ENCODE measurements at places on chromosomes 2 and 18.

DNA sequence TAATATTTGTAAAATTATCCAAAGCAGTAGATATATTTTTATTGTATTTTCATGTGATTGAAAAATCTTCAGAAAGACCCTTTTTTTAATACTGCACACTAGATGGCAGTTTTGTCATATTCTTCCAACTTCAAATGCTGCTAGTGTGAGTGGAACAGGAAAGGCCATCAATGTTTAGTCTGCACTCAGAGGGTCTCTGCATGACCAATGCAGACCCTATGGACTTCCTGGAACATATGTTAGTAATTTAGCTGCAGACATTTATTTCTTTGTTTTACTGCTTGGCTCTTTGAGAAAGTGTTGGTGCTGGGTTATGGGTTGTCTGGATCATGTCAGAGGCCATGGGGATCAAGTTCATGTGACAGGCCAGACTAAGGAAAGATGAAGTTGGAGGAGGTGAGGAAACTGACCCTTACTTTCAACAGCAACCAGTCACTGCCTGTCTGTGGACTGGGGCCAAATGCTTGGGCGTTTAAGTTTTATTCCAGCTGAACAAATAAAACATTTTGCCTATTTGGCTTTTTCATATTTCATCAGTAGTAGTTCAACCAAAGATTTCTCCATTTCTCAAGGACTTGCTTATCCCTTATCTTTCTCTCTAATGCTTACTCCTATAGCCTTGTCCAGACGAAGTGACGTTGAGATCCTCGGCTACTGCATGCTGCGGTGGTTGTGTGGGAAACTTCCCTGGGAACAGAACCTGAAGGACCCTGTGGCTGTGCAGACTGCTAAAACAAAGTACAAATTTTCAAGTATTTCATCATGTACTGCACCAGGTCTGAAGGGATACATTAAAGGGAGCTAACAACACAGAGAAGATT is 84.8 kb downstream of the VRK2 start:
- no peak for DNase-seq

DNA sequence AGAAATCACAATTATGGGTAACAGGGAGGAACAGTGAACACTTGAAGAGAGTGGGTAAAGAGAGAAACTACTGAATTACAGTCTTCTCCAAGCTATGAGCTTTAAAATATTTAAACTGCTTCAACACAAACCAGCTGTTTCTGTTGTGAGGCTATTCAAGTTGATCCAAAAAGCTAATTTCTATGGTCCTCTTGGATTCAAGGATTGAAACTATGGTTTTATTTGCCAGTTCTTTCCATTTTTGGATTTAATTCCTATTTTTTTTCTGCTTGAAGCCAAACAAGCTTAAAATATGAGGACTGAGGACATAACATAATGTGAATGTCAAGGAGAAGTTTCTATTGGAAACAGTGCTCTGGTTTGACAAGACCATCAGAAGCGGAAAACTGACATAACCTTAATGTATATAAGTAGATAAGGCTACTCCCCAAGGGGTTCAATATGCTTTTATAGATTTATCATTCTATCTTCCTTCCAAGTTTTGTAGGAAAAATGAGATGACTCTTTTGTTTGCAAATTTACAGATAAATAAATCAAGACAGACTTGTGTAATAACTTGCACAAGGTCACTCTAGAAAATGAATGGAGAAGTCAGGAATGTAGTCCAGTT is 60.7 kb upstream of the AQP4 start:
- DNase-seq: no peak

- DNase-seq: no peak
Observed at GRCh38 chr2:223626716-223627115, 24.6 kb upstream of the SCG2 start.

GRCh38 chr2:240151477-240152031 is 11.1 kb upstream of the OTOS start:
- DNase-seq: no peak

GRCh38 chr2:232203936-232204335 is 174.6 kb upstream of the ALPP start:
- DNase-seq: no peak

DNA sequence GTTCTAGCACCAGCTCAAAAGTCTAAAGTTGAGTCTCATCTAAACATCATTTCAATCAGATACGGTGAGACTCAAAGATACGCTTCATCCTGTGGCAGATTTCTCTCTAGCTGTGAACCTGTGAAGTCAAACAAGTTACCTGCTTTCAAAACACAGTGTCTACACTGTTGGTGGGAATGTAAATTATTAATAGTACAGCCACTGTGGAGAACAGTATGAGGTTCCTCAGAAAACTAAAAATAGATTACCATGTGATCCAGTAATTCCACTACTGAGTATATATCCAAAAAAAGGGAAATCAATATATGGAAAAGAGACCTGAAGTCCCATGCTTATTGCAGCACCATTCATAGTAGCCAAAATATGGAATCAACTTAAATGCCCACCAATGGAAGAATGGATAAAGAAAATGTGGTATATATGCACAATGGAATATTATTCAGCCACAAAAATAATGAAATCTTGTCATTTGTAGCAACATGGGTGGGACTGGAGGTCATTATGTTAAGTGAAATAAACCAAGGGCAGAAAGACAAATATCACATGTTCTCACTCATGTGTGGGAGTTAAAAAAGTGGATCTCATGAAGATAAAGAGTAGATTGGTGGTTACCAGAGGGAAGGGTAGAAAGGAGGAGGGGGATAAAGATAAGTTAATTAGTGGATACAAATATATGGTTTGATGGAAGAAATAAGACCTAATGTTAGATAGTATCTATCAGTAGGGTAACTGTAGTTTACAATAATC is 11.7 kb downstream of the UBR3 start:
- DNase-seq: no peak

DNA sequence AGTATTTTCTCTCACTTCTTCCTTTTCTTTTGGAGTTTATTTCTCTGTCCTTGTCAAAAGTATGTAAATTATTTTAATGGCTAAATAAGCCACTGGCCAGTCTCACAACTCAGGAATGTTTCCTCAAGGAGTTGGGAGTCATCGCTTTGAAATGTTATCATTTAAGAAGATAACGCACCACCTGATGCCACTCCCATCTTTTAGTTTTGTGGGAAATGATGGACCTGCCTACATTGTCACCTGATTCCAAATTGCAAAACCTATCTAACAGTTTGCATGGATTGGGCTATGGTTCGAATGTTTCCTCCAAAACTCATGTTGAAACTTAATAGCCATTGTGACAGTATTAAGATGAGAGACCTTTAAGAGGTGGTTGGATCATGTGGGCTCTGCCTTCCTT is 32.4 kb upstream of the PPM1B start:
- DNase-seq: no peak

DNA sequence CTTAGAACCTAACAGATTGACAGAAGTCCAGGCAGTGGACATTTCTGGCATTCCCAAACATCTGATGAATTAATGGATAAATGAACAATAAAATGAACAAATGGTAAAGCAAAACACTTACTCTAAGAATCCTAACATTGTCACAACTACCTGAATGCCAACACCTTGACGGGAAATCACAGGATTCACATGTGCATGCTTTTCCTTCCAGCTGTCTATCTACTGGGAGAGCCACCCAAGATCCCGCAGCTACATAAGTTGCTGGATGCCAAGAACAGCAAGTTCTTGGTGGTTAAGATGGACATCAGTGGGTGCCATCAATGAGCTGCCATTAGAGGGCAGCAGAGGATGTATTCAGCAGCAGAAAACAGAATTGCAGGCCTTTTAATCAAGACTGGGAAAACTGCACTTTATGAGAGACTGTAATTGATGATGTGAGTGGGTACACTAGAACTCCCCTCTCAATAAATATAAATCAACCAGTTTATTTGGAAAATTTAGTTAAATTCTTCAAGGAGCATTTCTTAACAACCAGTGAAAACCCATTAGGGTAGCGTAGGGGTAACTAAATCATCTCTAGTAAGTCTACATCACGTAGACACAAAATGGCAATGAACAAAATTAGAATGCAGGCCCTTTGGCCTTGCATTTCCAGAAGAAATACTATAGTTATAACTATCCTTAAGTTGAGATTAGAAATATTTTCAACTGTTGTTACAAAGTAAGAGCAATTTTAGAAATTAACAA is 45.6 kb downstream of the SESTD1 start:
- peak; percentile 73 for DNase-seq

- DNase-seq: peak; percentile 37
Observed at GRCh38 chr2:239231231-239232194, 169.3 kb downstream of the HDAC4 start.

GRCh38 chr2:29619689-29620088 is 301.7 kb downstream of the ALK start:
- DNase-seq: no peak

DNA sequence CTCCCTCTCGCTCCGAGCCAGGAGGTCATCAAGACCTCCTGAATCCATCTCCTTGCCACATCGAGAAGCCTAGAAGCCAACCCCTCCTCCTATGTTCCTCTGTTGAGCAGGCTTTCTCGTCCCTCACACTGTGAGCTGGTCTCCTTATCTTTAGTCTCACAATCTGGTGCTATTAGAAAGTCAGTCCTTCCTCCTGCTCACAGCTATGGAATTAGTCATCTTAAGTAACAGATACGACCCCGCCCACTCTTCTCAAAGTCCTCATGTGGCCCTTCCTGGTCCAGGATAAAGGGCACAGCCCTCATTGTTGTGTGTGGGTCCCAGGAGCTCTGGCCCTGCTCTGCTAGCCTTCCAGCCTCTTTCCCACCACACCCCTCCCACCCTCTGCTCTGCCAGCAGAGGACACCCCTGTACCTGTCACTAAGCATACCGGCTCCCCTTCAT is 41.4 kb upstream of the TRIB2 start:
- peak; percentile 25 for DNase-seq

DNA sequence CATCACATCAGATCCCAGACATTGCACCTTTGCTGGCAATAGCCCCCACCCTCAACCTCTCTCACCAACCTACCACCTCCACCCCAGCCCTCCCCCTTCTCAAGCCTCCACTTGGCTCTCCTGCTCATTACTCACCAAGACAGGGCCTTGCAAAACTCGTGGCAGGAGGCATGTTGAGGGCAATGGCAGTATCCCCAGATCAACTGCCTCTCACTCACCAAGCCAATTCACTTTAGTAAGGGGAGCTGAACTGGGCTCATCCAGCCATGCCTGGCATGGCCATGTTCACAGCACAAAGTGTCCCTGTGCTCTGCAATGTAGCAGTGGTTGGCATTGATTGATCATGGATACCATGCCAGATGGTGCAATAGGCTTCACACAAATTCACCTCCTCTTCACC is 46.3 kb upstream of the TEX51 start:
- DNase-seq: no peak

GRCh38 chr2:124805060-124805459 is 780.0 kb downstream of the CNTNAP5 start:
- DNase-seq: no peak

DNA sequence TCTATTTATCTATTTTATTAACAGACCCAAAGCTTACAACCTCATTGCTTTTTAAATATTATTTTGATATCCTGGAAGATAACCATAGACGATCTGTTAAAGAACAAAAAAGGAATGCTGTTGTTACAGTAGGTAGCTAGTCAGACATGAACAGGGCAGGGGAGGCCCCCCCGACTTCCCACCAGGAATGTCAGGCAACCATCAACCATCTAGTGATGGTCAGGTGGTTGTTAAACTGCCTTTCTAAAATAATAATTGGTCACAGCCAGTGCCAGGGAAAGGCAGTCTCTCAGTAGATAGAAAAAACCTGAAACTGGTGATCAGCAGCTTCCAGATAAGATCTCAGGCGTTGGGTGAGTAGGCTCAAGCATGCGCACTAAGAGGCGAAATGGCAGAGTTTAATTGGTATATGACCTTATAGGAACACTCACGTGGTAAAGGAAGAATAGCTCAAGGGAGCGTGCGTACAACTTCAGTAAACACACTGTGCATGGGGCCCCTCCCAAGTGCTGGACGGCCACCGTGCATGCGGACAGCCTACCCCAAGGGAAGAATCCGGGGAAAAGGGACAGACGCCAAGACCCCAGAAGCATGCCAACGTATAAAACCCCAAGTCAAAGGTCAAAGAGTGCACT is 32.5 kb upstream of the CCL20 start:
- DNase-seq: no peak

GRCh38 chr2:207953354-207953753 is 72.0 kb downstream of the PLEKHM3 start:
- DNase-seq: no peak

DNA sequence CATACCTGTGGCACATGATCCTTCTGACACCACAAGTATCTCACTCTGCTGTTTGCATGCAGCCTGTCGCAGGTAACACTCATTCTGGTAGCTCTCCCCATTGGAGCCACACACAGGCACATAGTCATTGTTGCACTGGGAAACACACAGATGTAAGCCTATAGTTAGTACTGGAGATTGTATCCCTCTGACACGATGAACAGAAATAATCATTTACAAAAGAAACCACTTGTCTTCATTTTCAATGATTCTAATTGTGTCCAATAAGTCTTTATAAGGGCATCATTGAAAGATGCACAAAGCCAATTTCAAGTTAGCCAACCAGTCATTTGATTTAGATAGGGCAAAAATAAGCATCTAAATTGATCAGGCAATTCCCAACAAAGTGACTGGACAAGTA is 10.4 kb downstream of the TMEFF2 start:
- no peak for DNase-seq

GRCh38 chr2:145245268-145245870 is 725.5 kb upstream of the ZEB2 start:
- DNase-seq: no peak

DNA sequence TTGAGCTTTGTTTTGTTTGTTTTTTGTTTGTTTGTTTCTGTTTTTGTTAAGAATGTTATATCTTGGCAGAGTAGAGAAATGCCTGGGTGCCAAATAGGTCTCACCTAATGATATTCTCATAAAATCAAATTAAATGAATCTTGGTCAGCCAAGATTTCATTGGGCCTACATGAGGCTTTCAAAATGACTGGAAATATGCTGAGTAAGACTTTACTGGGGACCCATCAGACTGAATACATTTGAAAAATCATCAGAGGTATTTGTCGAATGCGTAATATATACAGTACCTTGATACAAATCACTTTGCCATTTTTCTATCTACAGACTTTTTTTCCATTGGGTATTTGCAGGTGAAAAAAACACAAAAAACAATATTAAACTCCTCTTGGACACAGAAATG is 480.8 kb downstream of the CDH2 start:
- no peak for DNase-seq

GRCh38 chr18:23283916-23284430 is 148.7 kb downstream of the CABLES1 start:
- DNase-seq: no peak

DNA sequence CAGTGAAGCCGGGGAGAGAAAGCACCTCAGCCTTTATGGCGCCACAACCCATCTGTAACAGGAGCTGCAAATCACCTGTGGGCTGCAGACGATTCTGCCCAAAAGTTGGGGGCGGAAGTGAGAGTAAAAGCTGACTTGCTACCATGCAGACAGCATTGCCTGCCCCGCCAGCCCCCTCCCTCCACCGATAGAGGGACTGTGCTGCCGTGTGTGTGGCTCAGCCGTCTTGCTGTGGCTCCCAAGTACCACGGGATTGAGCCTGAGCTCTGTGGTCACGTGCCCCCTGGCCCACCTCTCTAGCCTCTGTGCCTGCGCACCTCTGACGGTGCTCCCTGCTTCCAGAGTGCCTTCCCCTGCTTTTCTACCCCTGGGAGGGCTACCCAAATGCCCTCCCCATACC is 79.6 kb downstream of the GLI2 start:
- DNase-seq: no peak

- DNase-seq: no peak
Observed at GRCh38 chr18:75045272-75045671, 163.7 kb downstream of the PTGR3 start.

GRCh38 chr2:101710036-101710435 is 12.5 kb downstream of the MAP4K4 start:
- no peak for DNase-seq
